ENCODE measurements at places on chromosomes 5 and 9.

DNA sequence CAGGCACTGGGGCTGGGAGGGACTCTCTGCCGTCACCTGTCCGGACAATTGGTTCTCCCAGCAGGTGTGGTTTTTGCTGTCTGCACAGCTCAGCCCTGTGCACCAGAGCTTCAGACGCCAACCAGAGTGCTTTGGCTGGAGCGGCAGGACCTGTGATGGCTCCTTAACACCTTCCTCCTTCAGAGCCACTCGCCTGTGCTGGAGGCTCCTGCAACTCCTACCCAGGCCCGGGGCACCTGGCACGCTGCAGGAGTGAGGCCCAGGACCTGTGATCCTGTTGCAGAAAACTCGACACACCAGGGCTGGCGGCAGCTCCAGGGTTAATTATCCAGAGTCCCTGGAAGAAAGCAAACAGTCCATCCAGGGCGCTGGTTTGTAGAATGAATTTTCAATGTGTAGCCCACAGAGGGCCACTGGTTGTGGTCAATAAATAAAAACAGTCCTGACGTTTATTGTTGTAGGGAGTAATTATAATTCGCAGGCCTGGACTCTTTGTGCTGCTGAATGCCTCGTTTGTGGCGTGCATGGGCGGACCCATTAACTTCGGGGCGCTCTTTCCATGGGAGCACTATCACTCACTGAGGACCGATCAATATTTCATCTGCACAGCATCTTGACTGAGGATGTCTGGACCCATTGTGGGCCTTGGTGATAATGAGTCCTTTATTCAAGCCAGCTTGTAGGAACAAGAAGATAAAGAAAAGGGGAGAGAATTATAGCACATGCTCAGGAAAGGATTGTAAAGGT lies 339.7 kb upstream of the IRX4 start:
- DNase-seq = no peak

DNA sequence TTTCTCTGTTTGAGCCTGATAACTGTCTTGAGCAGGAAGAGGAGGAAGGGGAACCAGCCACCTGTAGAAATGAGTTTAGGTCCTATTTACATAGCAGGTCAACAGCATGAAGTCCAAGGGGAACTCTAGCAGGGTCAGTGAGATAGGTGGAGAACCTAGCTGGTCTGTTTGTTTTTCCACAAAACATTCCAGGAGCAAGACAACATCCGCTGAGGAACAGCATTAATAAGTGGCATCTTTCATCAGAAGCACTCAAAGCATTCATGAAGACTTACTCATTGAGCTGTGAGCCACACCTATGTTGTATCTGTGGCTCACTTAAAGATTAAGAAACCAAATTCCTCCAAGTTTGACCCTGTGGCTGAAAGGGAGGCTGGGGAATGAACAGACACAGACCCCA lies 115.9 kb downstream of the ACTBL2 start:
- no peak for DNase-seq

- DNase-seq = no peak
These were observed 114.8 kb upstream of the RASA1 start for GRCh38 chr5:87152886-87153285.

GRCh38 chr5:156824800-156825199 lies 25.3 kb upstream of the PPP1R2B start:
- peak; percentile 3 for DNase-seq

DNA sequence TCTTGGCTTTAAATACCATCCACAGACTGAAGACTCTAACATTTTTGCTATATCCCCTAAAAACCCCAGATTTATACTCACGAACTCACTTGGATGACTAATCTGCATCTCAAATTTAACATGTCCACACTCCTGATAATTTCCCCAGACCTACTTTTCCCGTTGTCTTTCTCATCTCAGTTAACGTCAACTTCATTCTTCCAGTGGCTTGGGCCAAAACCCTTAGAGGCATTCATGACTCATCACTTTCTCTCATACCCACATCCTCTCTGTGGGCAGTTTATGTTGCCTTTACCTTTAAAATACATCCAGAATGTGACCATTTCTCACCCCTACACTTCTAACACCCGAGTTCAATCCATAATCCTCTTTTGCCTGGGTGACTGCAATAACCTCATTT lies 96.7 kb downstream of the EDIL3 start:
- DNase-seq = peak; percentile 60

- DNase-seq = no peak
These were observed 1890.7 kb upstream of the NUDT12 start for GRCh38 chr5:105453216-105453807.

DNA sequence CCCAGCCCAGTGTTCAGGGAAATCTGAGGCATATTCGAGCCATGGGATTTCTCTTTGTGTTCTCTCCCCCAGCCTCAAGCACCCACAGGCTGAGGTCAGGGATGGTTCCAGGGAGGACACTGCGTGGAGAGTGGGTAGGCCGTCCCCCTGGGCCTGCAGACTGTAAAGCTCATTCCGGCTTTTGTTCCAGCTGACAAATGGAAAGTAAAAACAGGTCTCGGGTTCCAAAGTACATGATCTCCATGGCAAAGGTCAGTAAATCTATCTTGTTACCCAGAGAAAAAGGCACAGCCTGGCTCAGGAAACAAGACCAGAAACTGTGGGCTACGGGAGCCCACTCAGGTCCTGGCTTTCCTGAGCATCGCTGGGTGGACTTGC lies 116.2 kb downstream of the ROR2 start:
- DNase-seq = no peak

- no peak for DNase-seq
These were observed 193.2 kb downstream of the GADD45G start for GRCh38 chr9:89797937-89798455.

- DNase-seq = no peak
These were observed 518.9 kb downstream of the CTNND2 start for GRCh38 chr5:11385251-11385900.

- no peak for DNase-seq
These were observed 11.0 kb downstream of the IFNA21 start for GRCh38 chr9:21155501-21155900.

- no peak for DNase-seq
These were observed 66.4 kb upstream of the SUSD1 start for GRCh38 chr9:112241491-112241890.

DNA sequence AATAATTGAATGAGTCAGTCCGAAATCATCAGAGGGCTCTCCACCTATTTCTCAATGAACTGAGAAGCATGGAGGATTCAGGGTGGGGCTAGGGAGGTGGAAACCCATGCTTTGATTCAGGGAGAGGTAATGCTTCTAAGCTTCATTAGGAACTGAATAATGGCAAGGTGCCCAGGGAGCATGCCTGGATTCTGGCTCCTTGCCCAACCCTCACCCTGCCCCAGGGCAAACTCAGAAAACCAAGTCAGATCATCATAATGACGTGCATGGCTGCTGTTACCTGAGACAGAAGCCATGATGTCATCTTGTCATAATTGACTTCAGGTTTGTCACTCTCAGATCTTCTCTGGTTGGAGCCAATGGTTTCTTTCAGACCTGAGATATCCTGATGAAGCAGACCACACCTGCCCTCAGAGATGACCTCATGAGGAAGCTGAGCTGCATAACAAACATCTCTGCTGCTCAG lies 199.6 kb downstream of the SYK start:
- peak; percentile 6 for DNase-seq

DNA sequence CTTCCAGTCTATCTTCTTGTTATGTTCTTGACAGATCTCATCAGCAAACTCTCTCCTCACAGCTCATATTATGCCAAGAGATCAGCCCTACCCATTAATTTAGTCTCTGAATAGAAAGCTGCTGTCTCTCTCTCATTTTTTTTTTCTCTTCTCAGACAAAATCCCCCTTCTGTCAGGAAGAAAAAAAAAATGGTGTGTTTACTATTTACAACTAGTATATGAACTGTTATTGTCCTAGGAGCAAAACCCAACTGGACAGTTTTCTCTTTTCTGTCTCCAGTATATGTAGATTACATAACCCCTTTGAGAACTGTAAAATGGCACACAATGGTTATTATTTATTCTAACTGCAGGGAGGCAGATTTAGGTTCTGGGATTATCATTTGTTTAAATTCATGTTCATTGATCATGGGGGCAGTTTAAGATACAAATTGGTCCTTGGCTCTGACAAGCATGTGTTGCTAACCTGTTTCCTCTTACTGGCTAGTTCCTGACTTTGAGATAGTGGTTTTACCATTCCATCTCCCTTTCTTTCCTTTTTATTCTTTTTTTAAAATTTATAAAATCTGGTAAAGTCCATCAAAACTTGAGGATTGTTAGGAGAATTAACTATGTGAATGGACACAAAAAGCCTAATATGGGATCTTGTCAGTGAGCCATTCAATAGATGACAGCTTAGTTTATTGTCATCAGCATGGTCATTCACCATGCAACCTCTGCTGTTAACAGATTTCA lies 210.0 kb upstream of the PAPPA start:
- DNase-seq = no peak

- DNase-seq = no peak
These were observed 158.7 kb downstream of the ARRDC3 start for GRCh38 chr5:91224456-91224855.

Measured in hematopoietic multipotent progenitor cell treated with erythropoietin and hydrocortisone succinate and interleukin-3 and kit ligand, for 6 days (in vitro differentiated cells).